ENCODE measurements at places on chromosomes 7 and 10.

DNA sequence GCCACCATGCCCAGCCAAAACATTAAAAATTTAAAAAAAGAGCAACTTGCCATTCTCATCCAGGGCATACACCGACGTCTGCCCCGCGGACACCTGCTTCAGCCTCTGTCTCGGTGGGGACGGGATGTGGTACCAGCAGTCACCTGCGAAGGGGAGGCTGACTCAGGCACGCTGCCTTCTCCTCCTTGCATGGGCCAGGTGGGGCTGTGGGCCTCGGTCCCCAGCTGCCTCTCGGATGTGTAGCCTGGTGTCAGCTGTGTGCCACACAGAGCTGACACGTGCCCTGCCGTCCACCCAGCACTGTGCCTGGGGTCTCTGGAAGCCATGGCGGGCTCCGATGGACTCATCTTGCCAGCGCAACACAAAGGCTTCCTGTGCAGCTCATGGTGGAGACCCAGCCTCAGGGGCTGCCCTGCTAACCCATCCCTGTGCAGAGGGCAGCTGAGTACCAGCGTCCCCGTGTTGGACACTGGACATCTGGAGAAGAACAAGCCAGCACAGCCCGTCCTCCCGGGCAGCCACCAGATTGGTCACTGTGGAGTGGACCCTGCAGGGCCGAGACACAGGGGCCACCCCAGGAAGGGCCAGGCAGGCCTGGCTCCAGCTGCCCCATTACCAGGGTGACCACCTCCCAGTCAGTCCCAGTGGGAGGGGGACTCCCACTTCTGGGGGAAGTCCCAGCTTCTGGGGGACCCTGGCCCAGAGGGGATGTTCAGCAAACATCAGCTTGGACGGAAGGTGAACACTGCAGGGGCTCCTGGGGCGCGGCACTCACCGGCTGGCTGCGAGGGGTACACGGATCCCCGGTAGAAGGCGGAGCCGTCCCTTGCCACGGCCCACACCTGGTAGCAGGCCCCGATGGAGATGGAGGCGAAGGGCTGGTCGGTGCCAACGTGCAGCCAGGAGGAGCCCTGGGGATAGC is 10.6 kb downstream of the BHLHA15 start:
- peaks cover 6% of the 10 kb centered on the region for H3K36me3 ChIP-seq
- H3K4me1 ChIP-seq = no peaks in the 10 kb centered on the region
- no peak overlapping the region for H3K27ac ChIP-seq

DNA sequence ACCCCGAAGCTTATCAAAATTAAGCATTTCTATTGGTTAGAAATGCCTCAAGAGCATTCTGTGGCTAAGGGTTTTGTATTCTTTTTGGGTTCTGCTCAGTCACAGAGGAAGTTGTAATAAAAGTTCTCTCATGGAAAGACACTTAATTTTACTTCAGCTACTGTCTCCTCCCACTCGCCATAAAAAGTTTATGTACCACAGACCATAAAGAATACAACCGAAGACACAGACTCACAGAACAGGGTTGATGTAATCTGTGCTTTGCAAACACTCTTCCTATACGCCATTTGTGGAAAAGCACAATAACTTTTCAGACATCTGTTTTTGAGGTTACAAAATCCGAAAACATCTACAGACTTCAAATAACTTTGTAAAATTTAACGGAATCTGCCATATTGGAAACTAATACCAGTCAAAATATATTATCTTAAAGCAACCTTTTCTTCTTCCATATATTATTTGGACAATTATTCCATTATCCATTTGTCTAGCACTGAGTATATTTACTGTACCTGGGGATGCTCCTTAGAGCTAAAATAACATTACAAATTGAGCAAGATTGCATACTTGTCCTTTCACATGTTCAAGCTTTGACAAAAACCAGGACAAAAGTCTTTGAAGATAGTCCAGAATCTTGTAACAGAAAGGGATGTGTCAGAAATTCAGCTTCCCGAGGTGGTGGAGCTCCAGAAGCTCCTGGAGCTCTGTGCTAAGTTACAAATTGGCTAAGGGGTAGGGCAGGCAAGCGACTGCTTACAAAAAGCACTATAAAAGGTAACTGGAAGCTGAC is 219.0 kb upstream of the MEOX2 start:
- no peaks in the 10 kb centered on the region for H3K36me3 ChIP-seq
- no peak for DNase-seq
- H3K27ac ChIP-seq = no peak overlapping the region

DNA sequence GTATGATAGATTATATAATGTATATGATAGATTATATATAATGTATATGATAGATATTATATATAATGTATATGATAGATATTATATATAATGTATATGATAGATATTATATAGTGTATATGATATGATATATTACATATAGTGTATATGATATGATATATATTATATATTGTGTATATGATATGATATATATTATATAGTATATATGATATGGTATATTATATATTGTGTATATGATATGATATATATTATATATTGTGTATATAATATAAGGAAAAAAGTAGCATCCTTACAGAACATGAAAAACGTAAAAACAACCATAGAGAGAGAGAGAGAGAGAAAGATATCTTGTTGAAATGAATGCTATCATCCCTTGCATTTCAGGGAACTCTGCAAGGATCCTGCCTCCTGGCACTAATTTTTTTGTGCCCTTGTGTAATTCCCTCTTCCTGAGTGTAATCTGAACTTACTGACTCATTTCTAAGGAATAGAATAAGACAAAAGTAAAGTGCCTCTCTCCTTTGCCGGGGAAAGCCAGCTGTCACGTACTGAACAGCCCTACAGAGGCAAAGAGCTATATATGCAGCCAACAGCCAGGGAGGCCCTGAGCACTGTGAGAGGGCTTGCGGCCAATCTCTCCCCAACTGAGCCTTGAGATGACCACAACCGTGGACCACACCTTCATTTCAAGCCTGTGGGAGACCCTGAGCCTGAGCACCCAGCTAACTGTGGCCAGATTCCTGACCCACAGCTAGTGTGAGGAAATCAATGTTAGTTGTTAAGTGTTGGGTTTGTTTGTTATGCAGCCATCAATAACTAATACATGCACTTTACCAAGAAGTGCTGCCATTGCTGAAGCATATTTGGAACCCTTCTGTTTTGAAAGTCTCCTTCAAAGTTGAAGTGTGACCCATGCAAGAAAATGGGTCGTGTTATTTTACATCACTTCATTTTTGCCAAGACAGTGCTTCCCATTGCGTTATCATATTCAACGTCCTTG is 61.1 kb upstream of the EZH2 start:
- DNase-seq = peak; percentile 61
- no peaks in the 10 kb centered on the region for H3K36me3 ChIP-seq
- H3K4me3 ChIP-seq = no peak overlapping the region
- H3K27ac ChIP-seq = no peak overlapping the region
- no peaks in the 10 kb centered on the region for H3K27me3 ChIP-seq
- H3K4me1 ChIP-seq = no peaks in the 10 kb centered on the region

- H3K36me3 ChIP-seq = peaks cover 42% of the 10 kb centered on the region
- no peaks in the 10 kb centered on the region for H3K27me3 ChIP-seq
- DNase-seq = peak; percentile 60
These were observed 1.1 kb downstream of the NANOS1 start for GRCh38 chr10:119030421-119031250.

DNA sequence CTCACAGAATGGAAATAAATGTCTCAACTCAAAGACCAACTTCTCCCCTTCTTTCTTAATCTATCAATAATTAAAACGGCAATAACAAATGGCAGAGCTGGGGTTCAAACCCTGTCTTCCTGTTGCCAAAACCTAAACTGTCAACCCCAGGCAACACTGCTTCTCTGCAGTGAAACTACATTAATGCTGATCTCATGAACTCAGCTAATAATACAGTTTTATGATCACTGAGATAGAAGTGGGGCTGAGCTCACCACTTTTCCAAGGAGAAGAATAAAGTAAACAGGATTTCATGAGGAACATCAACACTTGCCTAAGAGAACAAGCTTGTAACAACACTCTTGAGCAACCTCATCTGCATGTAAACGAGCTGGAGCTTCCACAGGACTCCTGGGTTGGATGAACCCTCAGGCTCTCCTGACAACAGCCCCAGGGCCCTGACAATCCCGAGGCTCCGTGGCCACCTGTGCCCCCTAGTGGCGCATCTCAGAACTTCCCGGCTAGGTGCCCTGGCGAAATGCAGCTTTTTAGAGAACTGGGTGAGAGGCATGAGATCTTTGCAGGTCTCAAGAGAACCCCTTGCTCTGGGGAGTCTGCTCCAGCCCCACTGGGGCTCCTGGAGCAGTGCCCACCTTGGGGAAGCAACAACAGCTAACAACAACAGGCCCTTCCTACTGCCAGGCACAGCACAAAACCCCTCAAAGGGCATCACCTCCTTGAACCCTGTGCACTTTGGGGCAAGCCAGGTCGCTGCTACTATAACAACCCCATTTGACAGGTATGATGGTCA is 169.3 kb downstream of the SH3PXD2A start:
- H3K4me3 ChIP-seq = no peak overlapping the region
- peaks cover 6% of the 10 kb centered on the region for H3K4me1 ChIP-seq
- H3K36me3 ChIP-seq = peaks cover 5% of the 10 kb centered on the region
- no peaks in the 10 kb centered on the region for H3K27me3 ChIP-seq
- peak overlapping the region; percentile 67 for H3K27ac ChIP-seq

DNA sequence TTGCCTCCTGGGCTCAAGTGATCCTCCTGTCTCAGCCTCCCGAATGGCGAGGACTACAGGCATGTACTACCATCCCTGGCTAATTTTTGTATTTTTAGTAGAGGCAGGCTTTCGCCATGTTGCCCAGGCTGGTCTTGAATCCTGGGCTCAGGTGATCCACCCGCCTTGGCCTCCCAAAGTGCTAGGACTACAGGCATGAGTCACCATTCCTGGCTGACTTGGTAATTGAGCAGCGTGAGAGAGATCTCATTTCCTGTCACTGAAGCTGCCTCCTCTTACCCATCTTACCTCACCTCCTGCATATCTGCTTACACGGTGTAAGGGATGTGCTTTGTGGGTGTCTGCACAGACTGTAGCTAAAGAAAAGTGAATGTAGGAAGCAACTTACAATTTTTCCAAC is 9.7 kb downstream of the IFIT3 start:
- no peak overlapping the region for H3K4me3 ChIP-seq
- no peaks in the 10 kb centered on the region for H3K36me3 ChIP-seq
- H3K4me1 ChIP-seq = peaks cover 24% of the 10 kb centered on the region

GRCh38 chr10:69955897-69956740 is 96.5 kb upstream of the MACROH2A2 start:
- no peak overlapping the region for H3K27ac ChIP-seq
- peaks cover 13% of the 10 kb centered on the region for H3K4me1 ChIP-seq
- DNase-seq = peak; percentile 70
- no peak overlapping the region for H3K4me3 ChIP-seq

DNA sequence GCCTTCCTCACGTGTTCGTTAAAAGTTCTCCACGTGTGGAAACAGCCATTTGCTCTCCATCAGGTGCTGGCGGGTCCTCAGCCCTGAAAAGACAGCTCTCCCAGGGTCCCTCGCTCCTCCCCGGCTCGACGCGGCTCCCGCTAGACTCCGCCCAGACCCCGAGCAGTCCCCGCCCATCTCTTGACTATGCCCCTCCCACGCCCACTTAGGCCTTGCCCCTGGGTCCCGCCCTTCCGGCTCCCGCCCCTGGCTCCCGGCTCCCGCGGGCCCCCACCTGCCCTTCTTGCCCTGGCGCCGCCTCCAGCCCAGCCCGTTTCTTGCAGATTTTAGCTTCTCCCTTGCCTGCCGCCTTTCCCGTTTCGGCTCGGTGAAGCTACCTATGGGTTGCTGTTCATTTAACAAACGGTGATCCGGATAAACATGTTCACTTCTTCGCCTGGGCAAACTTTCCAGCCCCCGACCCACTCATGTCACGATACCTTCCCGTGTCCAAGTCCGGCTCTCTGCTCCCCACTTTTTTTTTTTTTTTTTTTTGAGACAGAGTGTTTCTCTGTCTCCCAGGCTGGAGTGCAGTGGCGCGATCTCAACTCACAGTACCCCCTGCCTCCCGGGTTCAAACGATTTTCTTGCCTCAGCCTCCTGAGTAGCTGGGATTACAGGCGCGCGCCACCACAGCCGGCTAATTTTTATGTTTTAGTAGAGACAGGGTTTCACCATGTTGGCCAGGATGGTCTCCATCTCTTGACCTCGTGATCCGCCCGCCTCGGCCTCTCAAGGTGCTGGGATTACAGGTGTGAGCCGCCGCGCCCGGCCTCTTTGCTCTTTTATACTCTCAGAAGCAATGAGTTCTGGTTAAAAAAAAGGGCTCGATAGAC is 830 bp upstream of the ZNF438 start:
- peak overlapping the region; percentile 78 for H3K4me3 ChIP-seq
- H3K4me1 ChIP-seq = peaks cover 34% of the 10 kb centered on the region
- H3K27ac ChIP-seq = peak overlapping the region; percentile 99
- DNase-seq = peak; percentile 95
- H3K27me3 ChIP-seq = no peaks in the 10 kb centered on the region
- peaks cover 6% of the 10 kb centered on the region for H3K36me3 ChIP-seq

GRCh38 chr10:119341459-119342301 is 134.3 kb downstream of the GRK5 start:
- no peak overlapping the region for H3K27ac ChIP-seq
- peaks cover 5% of the 10 kb centered on the region for H3K4me1 ChIP-seq

DNA sequence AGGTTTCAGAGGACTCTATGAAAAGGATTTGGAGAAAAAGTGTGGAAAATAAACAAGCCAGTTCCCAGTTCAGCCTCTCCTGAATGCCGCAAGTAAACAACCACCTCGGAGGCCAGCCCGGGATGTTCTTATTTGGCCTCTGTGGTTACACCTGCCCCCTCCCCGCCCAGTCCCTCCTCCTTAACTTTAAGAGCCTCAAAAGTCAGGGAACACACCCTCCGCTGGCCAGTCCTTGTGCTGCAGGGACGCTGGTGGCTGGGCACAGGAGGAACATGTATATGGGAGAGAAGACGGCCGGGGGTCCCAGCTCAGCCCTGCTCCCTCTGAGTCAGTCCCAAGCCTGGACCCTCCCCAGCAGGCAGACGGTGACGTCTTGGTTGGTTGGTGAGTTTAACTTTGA is 6.1 kb downstream of the CHST3 start:
- peaks cover 11% of the 10 kb centered on the region for H3K36me3 ChIP-seq
- peak overlapping the region; percentile 77 for H3K4me3 ChIP-seq

- H3K4me1 ChIP-seq = peaks cover 6% of the 10 kb centered on the region
- no peaks in the 10 kb centered on the region for H3K27me3 ChIP-seq
- no peaks in the 10 kb centered on the region for H3K36me3 ChIP-seq
- no peak overlapping the region for H3K4me3 ChIP-seq
- no peak for DNase-seq
These were observed 28.7 kb downstream of the ICA1 start for GRCh38 chr7:8232999-8233847.

DNA sequence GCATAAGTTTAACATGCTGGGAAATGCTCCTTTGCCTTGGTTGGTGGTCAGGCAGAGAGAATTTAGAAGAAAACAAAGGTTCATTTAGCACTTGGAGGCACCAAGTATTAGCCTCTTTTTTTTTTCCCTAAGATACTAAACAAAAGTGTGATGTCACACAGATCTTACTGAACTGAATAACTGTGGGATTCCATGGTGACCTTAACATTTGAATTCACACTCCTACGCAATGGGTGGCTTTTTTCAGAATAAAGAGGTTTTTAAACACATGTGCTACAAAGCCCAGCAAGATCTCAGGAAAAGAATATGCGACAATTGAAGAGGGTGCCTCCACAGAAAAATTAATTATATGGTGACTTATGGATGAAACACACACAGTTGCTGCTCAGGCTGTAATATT is 133.4 kb upstream of the ABCB5 start:
- no peaks in the 10 kb centered on the region for H3K36me3 ChIP-seq
- H3K27ac ChIP-seq = no peak overlapping the region
- no peaks in the 10 kb centered on the region for H3K27me3 ChIP-seq
- DNase-seq = no peak
- no peak overlapping the region for H3K4me3 ChIP-seq
